Activated CD8-positive, alpha-beta memory T cell treated with anti-CD3 and anti-CD28 coated beads for 4 hours (primary cell): ENCODE measurements at places on chromosomes 4 and X.

DNA sequence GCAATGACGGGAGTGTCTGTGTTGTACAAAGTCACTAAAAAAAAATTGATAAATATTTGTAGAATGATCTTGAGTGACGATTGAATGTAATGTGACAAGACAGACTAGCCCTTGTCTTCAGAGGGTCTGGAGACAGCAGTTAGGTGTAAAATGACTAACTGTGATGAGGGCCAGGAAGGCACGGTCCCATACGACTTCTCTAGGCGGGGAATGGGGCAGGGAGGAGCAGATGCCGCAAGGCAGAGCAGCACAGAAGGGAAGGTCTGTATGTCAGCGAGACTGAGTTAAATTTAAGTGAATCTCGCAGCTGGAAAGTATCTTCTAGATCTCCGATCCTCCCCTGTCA is 405 bp downstream of the CENPE start:
- DNase-seq, result no peak

DNA sequence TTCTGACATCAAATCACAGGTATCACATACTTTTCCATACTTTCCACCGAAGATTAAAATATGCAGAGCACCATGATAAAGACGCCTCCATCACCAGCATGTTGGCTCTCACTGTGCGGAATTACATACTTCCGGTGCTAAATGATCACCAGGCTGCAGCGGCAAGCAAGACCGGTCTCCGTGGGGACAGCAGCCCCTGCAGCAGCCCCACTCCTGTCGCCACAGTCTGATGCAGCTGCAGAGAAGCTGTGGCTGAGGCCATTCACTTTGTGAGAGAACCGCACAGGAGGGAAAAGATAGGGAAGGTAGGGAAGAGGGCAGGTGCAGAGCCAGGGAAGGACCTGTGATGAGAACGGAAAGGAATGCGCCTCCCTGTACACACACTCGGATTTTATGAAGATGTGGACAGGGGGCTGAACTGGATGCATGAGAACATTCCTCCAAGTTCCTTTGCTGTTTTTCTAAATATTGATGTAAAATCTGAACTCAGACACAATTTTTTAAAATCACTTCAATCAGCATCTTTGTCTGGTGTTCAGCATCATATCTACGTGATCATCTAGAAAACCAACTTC is 38.3 kb downstream of the AFAP1 start:
- no peak for DNase-seq

- no peak for DNase-seq
Measured at GRCh38 chrX:84240848-84241565, 53.0 kb upstream of the RPS6KA6 start.

GRCh38 chr4:156230176-156230575 is 276.5 kb upstream of the CTSO start:
- no peak for DNase-seq

- no peak for DNase-seq
Measured at GRCh38 chr4:89439533-89439932, 131.9 kb upstream of the GPRIN3 start.

DNA sequence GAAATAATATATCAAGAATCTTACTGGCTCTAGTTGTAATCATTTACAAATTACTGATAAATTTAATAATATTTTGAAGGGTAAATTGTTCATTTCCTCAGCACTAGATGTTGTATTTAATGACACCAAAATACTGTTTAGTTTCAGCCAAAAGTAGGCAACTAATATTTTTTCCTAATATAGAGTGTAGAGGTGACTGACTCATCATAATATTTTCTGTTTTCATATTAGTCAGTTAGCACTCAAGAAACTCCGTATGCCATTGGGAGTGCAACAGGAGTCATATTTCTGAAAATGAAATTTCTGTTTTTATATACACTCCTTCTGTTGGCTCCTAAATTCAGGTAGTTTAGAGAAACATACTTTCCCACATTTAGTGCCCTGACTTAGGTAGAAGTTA is 36.6 kb upstream of the PTPN13 start:
- no peak for DNase-seq

- no peak for DNase-seq
Measured at GRCh38 chrX:131818297-131818936, 204.7 kb upstream of the STK26 start.

GRCh38 chrX:39577985-39578869 is 519.5 kb downstream of the BCOR start:
- DNase-seq, result no peak
